Mesothelial cell of epicardium (in vitro differentiated cells): ENCODE measurements at places on chromosomes 12 and 14. TPM values are rescaled to one million over a fixed set of nuclear protein-coding genes. Genes with fewer than 3 reads are reported as not detected.

The FBLN5 gene
- 38.0 to 41.5 TPM (median 40.3 TPM) in 3 replicates for total RNA-seq

The CNTN1 gene
- total RNA-seq, result 17.8 to 22.4 TPM (median 20.7 TPM) in 3 replicates

DNA sequence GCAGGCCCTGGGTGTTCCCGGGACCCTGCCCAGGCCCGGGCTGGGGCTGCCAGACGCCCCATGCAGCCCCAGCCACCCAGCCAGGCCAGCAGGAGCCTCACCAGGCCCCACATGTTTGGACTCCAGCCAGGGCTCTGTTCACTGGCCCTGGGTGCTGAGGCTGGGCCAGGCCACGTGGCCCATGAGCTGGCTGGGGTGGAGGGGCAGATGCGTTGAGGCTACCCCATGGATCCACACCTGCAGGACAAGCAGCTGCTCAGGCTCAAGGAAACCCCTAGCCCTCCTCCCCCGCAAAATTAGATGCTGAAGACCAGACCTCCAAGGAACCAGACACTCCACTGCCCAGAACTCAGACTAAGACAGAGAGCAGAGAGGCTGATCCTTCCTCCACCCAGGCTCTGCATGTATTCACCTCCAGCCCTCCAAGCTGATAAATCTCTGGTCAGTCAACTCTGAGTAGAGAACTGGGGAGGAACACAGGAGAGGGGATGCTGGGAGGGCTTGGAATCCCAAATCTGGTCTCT is 1.6 kb downstream of the CDH24 start:
- peaks cover 5% of the 10 kb centered on the region for H3K36me3 ChIP-seq
- H3K4me1 ChIP-seq, result peaks cover 18% of the 10 kb centered on the region
- peak overlapping the region; percentile 60 for H3K27ac ChIP-seq
- H3K4me3 ChIP-seq, result peak overlapping the region; percentile 82
- no peak for DNase-seq

DNA sequence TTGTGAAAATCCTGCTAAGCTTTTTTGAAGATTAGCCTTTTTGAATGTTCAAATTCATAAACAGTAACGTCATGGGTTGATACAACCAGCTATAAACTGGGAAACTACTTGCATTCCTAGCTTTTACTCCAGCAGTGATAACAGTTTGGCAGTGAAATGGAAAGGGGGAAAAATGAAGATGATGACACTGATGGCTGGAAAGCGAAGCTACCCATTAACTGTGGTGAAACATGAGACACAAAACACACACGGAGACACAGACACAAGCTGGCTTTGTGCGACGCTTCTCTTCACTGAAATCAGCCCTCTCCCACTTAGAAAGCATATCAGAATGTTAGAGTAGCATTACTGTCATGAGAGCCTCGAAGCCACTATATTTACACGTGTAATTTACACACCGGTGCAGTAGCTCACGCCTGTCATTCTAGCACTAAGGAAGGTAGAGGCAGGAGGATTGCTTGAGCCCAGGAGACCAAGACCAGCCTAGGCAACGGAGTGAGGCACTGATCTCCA is 15.7 kb downstream of the VPS37B start:
- H3K36me3 ChIP-seq, result no peaks in the 10 kb centered on the region
- no peak overlapping the region for H3K4me3 ChIP-seq
- no peaks in the 10 kb centered on the region for H3K27me3 ChIP-seq
- H3K4me1 ChIP-seq, result peaks cover 35% of the 10 kb centered on the region
- peak overlapping the region; percentile 69 for H3K27ac ChIP-seq

DNA sequence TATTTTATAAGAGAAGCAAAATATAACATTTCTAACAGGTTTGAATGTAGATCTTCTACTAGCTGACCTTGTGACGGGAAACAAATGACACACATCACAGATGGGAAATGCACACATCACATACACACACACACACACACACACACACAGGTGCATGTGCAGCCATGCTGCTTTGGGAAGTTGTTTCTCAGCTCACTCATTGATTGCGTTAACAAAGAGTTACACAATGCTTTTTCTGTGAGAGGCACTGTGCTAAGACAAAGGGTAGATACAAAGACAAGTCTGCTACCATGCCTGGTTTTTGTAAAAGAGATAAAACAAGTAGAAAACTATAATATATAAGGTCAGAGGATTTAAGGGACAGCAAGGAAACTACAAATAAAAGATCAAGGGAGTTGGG is 1.3 kb upstream of the NR1H4 start:
- H3K4me3 ChIP-seq, result no peak overlapping the region
- H3K27me3 ChIP-seq, result no peaks in the 10 kb centered on the region
- no peaks in the 10 kb centered on the region for H3K36me3 ChIP-seq
- no peak for DNase-seq

The CCDC175 gene
- total RNA-seq, result 0.16 TPM in 1 of 3 replicates, not detected in the others

The STYK1 gene
- 0.99 to 1.4 TPM (median 1.0 TPM) in 3 replicates for total RNA-seq

- no peak overlapping the region for H3K4me3 ChIP-seq
- no peak overlapping the region for H3K27ac ChIP-seq
- no peaks in the 10 kb centered on the region for H3K36me3 ChIP-seq
- H3K4me1 ChIP-seq, result peaks cover 3% of the 10 kb centered on the region
- DNase-seq, result no peak
Observed at GRCh38 chr12:88411689-88412088, 168.6 kb downstream of the KITLG start.

The MIP gene
- total RNA-seq, result not detected in 3 replicates

DNA sequence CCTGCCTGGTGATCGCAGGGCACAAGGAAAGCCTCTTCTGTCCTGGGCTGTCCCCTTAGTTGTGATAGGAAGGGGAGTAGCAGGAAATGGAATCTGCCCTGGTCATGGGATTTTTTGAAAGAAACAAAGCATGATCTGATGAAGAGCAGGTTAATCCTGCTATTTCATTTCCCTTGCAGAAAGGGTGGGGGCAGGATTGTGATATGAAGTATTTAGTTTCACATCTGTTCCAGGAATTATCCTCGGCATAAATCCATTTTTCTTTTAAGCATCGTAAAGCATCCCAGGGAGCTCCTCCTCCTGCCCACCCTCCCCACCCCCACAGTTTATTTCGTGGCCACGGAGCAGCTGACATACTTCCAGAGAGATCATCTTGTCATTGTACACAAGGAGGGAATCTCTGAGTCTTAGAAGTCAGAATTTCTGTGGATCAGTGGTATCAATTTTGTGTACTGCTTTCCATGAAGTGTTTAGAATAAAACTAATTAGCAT is 53.1 kb downstream of the TGFB3 start:
- DNase-seq, result no peak
- H3K4me3 ChIP-seq, result peak overlapping the region; percentile 38
- peaks cover 7% of the 10 kb centered on the region for H3K36me3 ChIP-seq
- no peaks in the 10 kb centered on the region for H3K27me3 ChIP-seq
- H3K27ac ChIP-seq, result peak overlapping the region; percentile 76
- H3K4me1 ChIP-seq, result peaks cover 9% of the 10 kb centered on the region

- peak; percentile 81 for DNase-seq
- H3K27me3 ChIP-seq, result no peaks in the 10 kb centered on the region
- H3K4me1 ChIP-seq, result peaks cover 43% of the 10 kb centered on the region
Observed at GRCh38 chr12:98418357-98419075, 96.9 kb upstream of the TMPO start.

DNA sequence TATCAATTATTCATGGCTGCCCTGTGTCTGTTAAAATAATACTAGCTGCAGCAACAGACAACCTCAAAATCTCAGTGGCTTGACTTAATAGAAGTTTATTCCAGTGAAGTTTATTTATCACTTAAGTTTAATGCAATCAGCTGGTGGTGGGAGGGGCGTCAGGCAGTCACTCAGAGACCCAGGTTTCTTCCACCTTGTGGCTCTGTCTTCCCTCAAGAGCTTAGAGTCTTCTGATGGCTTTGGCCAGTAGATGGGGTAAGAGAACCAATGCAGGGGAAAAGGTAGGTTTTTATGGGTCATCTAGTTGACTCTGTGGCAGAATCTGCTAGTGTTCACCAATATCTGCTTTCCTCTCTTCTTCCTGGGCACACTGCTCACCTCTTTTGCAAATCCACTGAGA is 668.9 kb downstream of the AACS start:
- no peak overlapping the region for H3K27ac ChIP-seq
- H3K4me3 ChIP-seq, result no peak overlapping the region
- DNase-seq, result no peak
- no peaks in the 10 kb centered on the region for H3K36me3 ChIP-seq
- no peaks in the 10 kb centered on the region for H3K27me3 ChIP-seq

DNA sequence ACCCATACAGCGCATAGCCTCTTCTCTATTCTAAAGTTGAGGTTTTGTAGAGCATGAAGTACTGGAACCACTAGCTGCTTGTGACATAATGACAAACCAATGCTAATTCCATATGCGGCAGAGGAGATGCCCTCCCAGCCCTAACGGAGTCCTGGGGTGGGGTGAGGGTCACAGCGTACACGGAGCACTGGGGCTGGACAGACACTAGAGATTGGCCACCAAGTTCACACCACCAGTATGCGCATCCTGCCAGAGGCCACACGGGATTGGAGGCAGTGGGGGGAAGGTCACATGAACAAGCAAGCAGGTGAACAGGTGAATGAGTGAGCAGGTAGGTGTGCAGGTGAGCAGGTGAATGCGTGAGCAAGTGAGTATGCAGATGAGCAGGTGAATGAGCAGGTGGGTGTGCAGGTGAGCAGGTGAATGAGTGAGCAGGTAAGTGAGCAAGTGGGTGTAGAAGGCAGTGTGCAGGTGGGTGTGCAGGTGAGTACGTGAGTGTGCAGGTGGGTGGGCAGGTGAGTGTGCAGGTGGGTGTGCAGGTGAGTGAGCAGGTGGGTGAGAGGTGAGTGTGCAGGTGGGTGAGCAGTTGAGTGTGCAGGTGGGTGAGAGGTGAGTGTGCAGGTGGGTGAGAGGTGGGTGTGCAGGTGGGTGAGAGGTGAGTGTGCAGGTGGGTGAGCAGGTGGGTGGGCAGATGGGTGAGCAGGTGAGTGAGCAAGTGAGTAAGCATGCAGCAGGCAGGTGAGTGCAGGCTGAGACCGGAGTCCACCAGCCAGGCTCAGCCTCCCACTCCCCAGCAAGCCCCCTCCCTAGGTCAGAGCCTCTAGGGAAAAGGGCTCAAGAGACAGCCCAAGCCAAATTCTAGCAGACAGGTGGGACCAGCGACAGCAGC is 52.7 kb downstream of the CCDC85C start:
- DNase-seq, result no peak
- H3K27ac ChIP-seq, result no peak overlapping the region
- no peaks in the 10 kb centered on the region for H3K27me3 ChIP-seq
- no peak overlapping the region for H3K4me3 ChIP-seq

DNA sequence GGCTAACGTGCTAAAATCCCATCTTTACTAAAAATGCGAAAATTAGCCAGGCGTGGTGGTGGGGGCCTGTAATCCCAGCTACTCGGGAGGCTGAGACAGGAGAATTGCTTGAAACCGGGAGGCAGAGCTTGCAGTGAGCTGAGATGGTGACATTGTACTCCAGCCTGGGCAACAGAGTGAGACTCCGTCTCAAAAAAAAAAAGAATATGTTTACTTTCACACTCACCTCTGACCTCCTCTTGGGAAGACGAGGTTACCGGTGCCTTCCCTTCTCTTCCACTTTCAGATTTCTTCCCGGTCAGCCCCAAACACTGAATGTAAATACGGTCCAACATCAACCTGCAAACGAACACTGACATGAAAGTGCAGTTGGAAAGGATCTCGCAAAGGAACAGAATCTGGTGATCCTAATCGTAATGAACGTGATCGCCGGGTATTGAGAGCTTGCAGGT is 31.8 kb upstream of the PPP1R13B start:
- peaks cover 9% of the 10 kb centered on the region for H3K4me1 ChIP-seq
- no peak overlapping the region for H3K27ac ChIP-seq
- no peak for DNase-seq
- no peaks in the 10 kb centered on the region for H3K27me3 ChIP-seq
- H3K36me3 ChIP-seq, result no peaks in the 10 kb centered on the region
- no peak overlapping the region for H3K4me3 ChIP-seq

GRCh38 chr12:3417113-3417512 is 73.9 kb upstream of the PRMT8 start:
- H3K27me3 ChIP-seq, result peaks cover 61% of the 10 kb centered on the region
- no peak for DNase-seq
- no peaks in the 10 kb centered on the region for H3K36me3 ChIP-seq
- H3K27ac ChIP-seq, result no peak overlapping the region

DNA sequence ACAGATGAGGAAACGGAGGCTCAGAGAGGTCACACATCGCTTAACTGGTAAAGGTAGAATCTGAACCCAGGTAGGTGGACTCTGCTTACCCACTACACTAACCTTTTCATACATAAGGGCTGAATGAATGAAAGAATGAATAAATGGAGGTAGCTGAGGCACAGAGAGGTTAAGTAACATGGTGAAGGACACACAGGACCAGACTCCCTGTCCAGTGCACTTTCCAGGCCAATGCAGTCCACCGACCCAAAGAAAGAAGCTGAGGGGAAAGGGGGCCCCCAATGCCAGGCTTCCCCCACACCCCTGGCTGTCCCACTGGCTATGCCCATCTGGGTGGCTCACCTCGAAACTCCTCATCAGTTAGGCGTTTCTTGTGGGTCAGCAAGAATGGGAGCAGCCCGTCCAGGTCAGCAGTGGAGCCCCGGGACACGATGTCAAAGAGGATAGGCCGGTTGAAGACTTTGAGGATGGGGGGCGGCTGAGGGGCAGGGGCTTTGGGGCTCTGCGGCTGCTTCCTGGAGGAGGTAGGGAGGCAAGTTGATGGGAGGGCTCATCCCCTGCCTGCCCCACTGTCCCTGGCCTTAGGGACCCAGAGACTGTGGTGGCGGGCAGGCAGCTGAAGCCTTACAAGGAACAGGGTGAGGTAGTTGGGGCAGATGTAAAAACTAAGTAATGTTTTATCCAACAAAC is 25.1 kb downstream of the TRPV4 start:
- no peaks in the 10 kb centered on the region for H3K27me3 ChIP-seq
- no peak overlapping the region for H3K27ac ChIP-seq
- no peaks in the 10 kb centered on the region for H3K4me1 ChIP-seq
- no peaks in the 10 kb centered on the region for H3K36me3 ChIP-seq

- no peaks in the 10 kb centered on the region for H3K27me3 ChIP-seq
- H3K4me1 ChIP-seq, result peaks cover 38% of the 10 kb centered on the region
- H3K27ac ChIP-seq, result peak overlapping the region; percentile 93
- no peaks in the 10 kb centered on the region for H3K36me3 ChIP-seq
- no peak for DNase-seq
Observed at GRCh38 chr12:79454338-79454843, 236.4 kb downstream of the PAWR start.

GRCh38 chr12:94242901-94243300 is 94.5 kb downstream of the PLXNC1 start:
- DNase-seq, result no peak
- no peaks in the 10 kb centered on the region for H3K36me3 ChIP-seq
- no peak overlapping the region for H3K4me3 ChIP-seq
- no peak overlapping the region for H3K27ac ChIP-seq

The PAH gene
- 0.18 TPM in 1 of 3 replicates, not detected in the others for total RNA-seq

The INHBC gene
- total RNA-seq, result 0.24 to 0.32 TPM (median 0.31 TPM) in 3 replicates

The C14orf180 gene
- 0.29 to 0.52 TPM (median 0.36 TPM) in 3 replicates for total RNA-seq

DNA sequence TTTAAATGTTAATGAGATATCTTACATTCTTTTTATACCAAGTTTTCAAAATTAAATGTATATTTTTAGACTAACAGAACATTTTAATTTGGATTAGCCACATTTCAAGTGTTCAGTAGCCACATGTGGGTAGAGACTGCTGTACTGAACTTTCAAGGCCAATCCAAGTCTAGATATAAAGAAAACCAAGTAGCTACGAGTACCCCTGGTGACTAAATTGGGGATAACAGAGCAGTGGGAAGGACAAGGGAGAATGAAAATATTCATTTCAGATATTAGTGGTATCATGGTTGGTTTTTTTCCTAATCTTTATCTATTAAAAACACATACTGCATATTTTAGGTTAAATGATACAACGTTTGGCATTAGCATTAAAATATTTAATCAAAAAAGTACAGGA is 69.4 kb upstream of the RHOJ start:
- no peak overlapping the region for H3K27ac ChIP-seq
- H3K36me3 ChIP-seq, result no peaks in the 10 kb centered on the region
- peaks cover 4% of the 10 kb centered on the region for H3K4me1 ChIP-seq
- peaks cover 3% of the 10 kb centered on the region for H3K27me3 ChIP-seq

GRCh38 chr14:93132472-93133065 is 16.8 kb upstream of the ITPK1 start:
- no peak overlapping the region for H3K27ac ChIP-seq
- H3K36me3 ChIP-seq, result no peaks in the 10 kb centered on the region
- H3K27me3 ChIP-seq, result peaks cover 8% of the 10 kb centered on the region
- H3K4me3 ChIP-seq, result no peak overlapping the region
- H3K4me1 ChIP-seq, result no peaks in the 10 kb centered on the region
